Fibroblast of skin of scalp (primary cell): ENCODE measurements at places on chromosomes 5 and 9.

- DNase-seq, result peak; percentile 66
Observed at GRCh38 chr5:174317256-174317894, 271.9 kb downstream of the NSG2 start.

GRCh38 chr5:116517488-116517887 lies 57.1 kb downstream of the SEMA6A start:
- DNase-seq, result no peak

GRCh38 chr5:176677209-176677939 lies 30.1 kb downstream of the TSPAN17 start:
- no peak for DNase-seq

- DNase-seq, result peak; percentile 8
Observed at GRCh38 chr5:172616730-172617129, 24.3 kb upstream of the NEURL1B start.

DNA sequence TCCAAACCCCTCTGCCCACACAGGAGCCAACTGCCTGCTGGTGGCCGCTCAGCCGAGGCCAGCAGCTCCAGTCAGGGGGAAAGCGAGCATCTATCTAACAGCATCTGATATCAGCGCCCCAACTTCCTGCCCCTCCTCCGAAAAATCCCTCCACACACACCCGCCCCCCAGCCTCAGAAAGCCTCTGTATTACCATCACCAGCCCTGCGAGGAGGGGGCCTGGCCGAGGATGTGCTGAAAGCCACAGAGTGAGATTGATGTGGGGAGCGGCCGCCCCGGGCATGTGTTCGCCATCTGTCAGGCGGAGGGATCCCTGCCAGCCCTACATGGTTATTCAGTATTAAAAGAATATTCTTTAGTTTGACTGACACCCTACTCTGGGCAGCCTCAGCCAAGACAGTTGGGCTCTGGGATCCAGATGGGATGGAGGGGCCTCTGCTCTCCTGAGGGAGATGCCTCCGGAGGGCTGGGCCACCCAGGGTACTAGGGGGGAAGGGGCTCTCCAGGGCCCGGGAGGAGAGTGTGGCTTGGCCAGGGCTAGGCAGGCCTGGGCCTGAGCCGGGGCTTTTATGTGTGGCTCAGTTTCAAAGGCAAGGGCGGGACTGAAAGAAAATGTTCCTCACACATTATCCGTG lies 98.0 kb downstream of the HSD17B3 start:
- DNase-seq, result peak; percentile 19

- no peak for DNase-seq
Observed at GRCh38 chr9:92190536-92190790, 75.2 kb upstream of the SPTLC1 start.

GRCh38 chr9:74729136-74729695 lies 158.5 kb downstream of the TRPM6 start:
- DNase-seq, result peak; percentile 22

GRCh38 chr5:170393235-170393634 lies 4.1 kb upstream of the KCNMB1 start:
- peak; percentile 28 for DNase-seq

GRCh38 chr5:52255308-52255707 lies 532.4 kb upstream of the ITGA1 start:
- DNase-seq, result no peak

DNA sequence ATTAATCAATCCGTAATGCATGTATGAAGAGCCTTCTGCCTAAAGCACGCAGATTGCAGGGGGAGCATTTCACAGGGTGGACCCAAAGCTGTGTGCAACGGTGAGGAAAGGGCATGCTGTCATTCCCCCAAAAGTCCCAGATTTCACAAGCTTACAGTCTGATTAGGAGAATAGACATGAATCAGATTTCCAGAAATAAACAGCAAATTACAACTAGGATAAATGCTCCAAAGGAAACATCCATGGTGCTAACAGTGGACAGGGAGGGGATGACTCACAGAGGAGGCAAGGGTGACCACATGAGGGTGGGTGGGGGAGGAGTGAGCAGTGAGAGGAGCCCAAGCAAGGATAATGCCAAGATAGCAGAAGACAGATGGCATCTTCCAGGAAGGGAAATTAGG lies 258.4 kb upstream of the TAS2R1 start:
- DNase-seq, result peak; percentile 80

DNA sequence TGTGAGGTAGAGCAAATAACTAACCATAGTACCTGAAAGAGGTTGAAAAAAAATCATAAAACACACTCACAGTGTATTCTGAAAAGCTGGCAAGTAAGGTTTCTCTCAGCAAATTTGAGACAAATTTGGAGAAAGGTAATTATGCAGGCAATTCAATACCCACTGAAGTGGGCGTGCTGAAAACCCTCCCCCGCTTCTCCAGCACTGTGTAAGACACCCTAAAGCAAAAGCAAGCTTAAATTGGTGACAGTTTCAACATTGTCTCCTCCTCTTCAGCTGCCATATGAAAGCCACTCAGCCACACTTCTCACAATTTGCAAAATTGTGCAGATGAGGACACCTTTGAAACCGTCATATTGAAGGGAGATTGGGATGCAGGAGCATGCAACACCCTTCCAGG lies 322.3 kb upstream of the CDH6 start:
- no peak for DNase-seq

GRCh38 chr5:110736753-110737152 lies 2.1 kb upstream of the SLC25A46 start:
- DNase-seq, result no peak

- DNase-seq, result no peak
Observed at GRCh38 chr9:121354762-121355161, 15.3 kb downstream of the STOM start.

DNA sequence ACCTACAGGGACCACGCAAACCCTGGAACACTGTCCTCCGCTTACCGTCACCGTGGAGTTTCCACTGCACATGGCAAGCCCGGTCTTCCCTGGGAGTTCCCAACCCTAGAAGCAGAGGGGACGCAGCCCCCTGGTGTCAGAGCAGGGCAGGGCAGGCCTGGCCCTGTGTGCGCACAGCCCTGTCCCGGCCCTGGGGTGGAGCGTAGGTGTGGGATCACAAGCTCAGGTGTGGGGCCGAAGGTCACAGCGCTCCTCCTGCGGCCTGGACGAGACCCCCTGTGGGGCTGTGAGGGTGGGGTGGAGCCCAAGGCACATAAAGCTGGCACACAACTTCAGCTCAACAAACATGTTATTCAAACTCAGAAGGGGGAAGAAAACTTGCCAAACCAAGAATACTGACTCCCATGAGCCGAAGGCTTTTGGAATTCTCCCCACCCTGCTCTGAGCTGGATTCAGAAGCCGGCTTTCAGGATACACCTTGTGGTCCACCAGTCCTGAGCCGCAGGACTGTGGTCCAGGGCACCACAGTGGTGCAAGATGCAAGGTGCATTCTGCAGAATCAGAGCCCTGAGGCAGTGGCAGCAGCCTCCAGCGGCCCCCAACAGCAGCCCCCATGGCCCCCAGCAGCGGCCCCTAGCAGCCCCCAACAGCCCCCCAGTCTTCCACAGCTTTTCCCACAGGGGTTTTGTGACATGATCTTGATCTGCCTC lies 11.8 kb upstream of the EXOC3 start:
- peak; percentile 59 for DNase-seq

- DNase-seq, result no peak
Observed at GRCh38 chr5:177142098-177142611, 8.6 kb downstream of the NSD1 start.

DNA sequence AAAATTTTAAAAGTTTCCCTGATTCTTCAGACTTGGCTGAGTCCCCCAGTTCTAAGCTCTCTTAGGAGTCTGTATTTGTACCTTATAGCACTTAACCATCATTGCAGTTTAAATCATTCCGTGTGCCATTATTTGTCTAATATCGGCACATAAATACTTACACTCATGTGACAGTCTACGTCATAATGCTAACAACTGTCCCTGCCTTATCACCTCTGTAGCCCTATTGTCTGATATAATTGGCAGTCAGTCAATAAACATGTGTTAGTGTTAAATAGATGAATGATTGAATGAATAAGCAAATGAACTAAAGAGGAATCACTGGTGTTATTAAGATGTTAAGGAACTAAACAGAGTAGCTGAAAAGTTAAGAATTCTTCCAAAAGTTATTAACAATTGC lies 287.8 kb downstream of the EBF1 start:
- DNase-seq, result no peak

- peak; percentile 26 for DNase-seq
Observed at GRCh38 chr5:59542851-59543820, 350.4 kb downstream of the PDE4D start.

- no peak for DNase-seq
Observed at GRCh38 chr9:115845648-115846312, 307.8 kb upstream of the PAPPA start.
